ENCODE measurements at places on chromosomes 5 and 9.

- no peak for DNase-seq
Measured at GRCh38 chr9:137975527-137975913, 97.9 kb downstream of the CACNA1B start.

DNA sequence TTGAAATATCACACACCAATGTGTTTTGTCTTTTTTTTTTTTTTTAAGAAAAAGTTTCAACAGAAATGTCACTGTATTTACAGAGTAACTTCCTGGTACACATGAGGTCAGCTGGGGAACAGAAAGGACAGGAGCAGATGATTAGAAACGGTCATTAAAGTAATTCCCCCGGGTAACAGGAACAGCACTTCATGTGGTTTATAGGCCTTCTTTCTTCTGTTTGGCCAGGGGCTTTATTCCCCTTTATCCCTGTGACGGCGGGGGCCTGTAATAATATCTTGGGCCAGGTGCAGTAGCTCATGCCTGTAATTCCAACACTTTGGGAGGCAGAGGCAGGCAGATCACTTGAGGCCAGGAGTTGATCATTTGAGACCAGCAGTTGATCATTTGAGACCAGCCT, 30.5 kb upstream of the MSH3 start:
- no peak for DNase-seq

GRCh38 chr9:90815183-90815943, 13.7 kb downstream of the SYK start:
- no peak for DNase-seq

- DNase-seq = no peak
Measured at GRCh38 chr9:136823136-136824046, 15.6 kb downstream of the RABL6 start.

- DNase-seq = no peak
Measured at GRCh38 chr9:34197756-34198711, 19.2 kb downstream of the UBAP1 start.

DNA sequence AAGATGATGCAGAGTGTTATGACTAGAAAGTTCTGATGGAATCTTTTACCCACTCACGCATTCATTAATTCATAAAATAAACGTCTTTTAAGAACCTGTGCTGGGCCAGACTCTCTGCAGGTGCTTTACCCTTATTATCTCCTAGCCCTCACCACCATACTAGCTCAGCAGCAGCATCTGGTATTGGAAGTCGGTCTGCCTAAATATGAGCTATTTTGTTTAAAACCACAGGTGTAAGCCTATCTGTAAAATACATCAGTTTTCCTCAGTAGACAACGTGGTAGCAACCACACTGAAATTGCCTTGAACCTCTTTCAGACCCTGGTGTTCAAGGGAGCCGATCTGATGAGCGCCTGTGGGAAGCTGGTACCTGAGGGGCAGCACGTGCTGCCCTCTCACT, 69.4 kb downstream of the PPIC start:
- DNase-seq = no peak

DNA sequence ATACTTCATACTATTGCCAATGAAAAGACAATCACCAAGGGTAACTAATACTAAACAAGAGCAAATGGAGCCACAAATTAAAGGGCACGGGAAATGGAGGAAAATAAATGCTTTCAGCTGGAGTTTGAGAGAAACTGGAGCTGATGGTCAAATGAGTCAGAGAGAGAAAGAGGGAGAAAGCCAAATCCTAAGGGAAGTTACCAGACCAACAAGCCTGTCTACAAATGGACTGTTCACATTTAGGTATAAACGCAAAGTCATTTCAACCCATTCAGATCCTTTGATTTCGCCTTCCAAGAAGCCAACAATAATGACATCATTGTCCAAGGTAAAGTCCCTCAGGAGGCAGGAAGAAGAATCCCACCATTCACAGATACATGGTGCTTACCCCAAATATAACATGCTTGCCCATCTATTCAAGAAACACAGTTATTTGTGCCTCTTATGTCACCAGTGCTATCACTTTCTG, 351.8 kb downstream of the RAB3C start:
- no peak for DNase-seq

GRCh38 chr9:82934949-82935348, 128.0 kb downstream of the RASEF start:
- DNase-seq = no peak

DNA sequence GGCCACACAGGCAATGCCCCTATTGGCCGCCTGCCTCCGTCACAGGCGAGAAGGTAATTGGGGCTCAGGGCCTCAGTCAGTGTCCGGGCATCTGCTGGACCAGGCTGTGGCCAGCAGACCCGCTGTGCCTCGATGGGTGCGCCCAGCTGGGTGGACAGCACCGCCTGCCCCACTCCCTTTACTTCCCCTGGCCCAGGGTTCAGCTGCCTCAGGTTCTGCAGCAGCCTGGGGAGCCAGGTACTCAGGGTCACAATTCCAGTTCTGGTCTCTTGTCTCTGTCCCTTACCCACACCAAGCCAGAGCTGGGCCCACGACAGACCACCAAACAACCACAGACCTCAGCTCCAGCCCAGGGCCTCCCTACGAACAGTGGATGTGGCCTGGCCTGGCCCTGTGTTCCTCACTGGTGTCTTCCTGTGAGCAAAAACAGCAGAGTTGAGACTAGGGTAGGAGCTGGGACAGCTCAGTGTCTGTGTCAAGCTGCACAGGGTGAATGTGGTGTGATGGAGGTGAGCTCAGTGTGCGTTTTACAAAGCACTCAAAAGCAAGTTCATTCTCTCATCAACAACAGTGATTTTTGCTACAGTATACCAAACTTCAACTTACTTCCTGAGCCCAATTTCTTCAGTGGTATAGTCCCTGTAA, 33.4 kb upstream of the SUSD3 start:
- DNase-seq = no peak

- peak; percentile 10 for DNase-seq
Measured at GRCh38 chr9:89046832-89047231, 55.6 kb downstream of the S1PR3 start.

- DNase-seq = no peak
Measured at GRCh38 chr9:120862452-120862851, 14.5 kb downstream of the PHF19 start.

GRCh38 chr5:177023303-177023664, 788 bp downstream of the ZNF346 start:
- DNase-seq = no peak

DNA sequence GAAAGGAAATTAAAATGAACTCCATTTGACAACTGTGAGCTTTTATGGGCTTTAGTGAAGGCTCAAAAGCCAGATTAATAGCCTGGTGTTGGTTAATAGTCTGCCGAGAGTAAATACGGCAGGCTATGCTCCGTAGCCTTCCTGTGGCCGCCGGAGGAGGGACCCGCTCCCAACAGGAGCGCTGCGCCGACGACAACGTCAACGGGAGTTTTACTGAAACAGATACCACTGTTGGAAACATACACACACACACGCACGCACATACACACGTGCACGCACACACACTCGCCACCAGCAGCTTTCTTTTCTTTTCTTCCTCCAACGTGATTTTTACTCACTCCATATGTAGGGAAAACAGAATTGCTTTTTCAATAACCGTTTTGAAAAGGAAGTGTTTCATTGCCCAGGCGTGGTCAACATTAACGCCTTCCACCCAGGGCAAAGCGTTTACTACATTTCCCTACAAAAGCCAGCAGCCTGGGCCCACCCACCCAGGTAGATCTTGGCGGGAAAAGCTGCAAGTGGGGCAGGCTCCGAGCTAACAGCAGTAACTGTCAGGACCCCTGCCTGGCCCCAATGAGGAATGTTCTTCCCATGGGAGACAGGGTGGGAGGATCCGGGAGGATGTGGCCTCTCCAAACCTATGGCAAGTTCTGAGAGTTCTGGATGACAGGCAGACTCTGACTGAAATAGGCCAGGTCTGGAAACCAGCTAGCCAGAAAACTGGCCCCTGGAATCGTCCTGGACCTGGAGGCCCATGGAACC, 72.3 kb downstream of the PAX5 start:
- DNase-seq = no peak

- DNase-seq = no peak
Measured at GRCh38 chr5:119752921-119753886, 123.8 kb downstream of the FAM170A start.

GRCh38 chr9:14932231-14932630, 22.0 kb upstream of the FREM1 start:
- no peak for DNase-seq

- no peak for DNase-seq
Measured at GRCh38 chr5:148921350-148921749, 94.9 kb downstream of the ADRB2 start.

GRCh38 chr9:128125580-128126354, 1.8 kb downstream of the PTGES2 start:
- DNase-seq = no peak

DNA sequence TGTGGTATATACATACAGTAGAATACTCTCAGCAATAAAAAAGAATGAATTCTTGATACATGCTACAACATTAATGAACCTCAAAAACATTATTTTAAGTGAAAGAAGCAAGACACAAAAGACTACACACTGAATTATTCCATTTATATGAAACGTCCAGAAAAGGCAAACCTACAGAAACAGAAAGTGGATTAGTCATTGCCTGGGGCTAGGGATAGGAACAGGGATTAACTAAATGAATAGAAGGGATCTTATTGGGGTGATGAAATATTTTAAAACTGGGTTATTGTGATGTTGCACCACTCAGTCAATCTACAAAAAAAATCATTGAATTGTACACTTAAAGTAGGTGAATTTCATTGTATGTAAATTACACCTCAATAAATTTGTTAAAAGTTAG, 326.7 kb downstream of the PIK3R1 start:
- no peak for DNase-seq

DNA sequence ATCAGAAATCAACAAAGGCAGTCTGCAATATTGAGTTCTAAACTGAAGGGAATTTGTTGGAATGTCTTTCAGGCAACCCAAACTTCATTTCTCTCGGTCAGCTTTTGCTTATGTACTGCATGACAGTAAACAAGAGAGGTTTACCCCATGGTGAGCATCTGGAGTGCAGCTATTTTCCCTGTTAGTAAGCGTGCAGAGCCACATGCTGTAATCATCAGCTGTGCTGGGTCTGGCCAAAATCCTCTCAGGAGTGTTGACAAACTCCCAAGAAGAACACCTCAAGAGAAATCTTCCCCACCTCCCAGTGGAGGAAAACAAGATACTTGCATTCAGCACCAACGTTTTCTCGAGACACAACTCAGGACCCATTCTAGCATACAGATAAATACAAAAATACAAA, 83.6 kb upstream of the ADAMTSL1 start:
- DNase-seq = no peak

- no peak for DNase-seq
Measured at GRCh38 chr9:126616521-126616976, 2.8 kb downstream of the LMX1B start.

- DNase-seq = no peak
Measured at GRCh38 chr9:87890837-87891236, 8.2 kb downstream of the SPATA31E1 start.

GRCh38 chr9:87615136-87615535, 110.8 kb upstream of the CTSL start:
- no peak for DNase-seq

- no peak for DNase-seq
Measured at GRCh38 chr5:90338712-90339372, 70.7 kb downstream of the CETN3 start.

- DNase-seq = no peak
Measured at GRCh38 chr5:116272281-116272941, 187.6 kb downstream of the COMMD10 start.

GRCh38 chr5:120388016-120388781, 75.9 kb upstream of the PRR16 start:
- peak; percentile 60 for DNase-seq

GRCh38 chr9:136849960-136850865, 1.0 kb downstream of the PHPT1 start:
- DNase-seq = no peak

- DNase-seq = no peak
Measured at GRCh38 chr5:43363445-43364152, 48.6 kb downstream of the CCL28 start.

DNA sequence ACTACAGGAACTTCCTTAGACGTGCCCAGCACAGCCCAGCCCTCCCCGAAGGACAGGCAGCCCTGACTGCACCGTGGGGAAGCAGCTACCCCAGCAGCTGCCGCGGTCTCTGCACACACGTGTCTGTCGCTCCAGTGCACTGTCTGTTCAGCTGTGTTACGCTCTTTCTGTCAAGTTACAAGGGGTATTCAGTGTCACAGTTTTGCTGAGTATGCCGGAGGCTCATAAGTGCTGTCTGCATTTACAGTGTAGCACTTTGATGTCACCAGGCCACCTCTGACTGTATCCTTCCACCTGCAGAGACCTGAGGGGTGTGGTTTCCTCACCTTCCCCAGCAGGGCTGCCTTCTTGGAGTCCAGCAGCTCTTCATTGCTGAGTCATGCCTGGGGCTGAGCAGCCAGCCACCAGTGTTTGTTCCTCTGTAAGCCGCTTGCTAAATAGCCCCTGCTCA, 126.8 kb downstream of the EHMT1 start:
- DNase-seq = no peak

DNA sequence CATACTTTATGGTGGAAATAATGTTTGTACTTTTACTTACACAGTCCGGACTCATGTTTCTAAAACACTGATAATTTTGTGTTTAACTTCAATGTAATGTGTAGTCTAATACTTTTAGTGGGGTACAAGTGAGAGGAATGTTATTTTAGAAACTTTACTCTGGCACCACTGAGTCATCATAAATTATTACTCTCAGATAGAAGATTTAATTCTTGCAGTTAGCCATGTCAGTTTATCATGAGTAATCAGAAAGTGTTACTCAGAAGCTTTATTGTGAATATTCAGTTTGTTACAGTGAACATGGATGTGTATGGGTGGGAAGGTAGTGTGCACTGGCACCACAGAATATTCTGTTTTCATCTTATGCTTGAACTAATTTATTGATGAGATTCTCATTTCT, 20.0 kb downstream of the OGN start:
- peak; percentile 25 for DNase-seq

DNA sequence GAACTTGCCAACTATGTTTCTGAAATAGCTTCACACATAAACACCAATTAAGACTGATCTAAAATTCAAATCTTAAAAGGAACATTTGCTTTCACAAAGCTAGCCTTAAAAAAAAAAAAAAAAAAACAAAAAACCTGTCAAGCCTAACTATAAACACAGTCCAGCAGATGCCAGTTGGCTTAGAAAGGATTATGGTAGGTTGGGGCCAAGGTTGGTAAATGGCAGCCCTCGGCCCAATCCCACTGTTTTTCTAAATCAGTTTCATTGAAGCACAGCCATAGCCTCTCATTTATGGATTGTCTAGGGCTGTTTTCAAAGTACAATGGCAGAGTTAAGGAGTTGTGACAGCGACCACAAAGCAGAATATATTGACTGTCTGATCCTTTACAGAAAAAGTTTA, 75.7 kb upstream of the FRRS1L start:
- no peak for DNase-seq

All from amniotic stem cell (primary cell).